Melanocyte of skin (primary cell): ENCODE measurements at places on chromosomes 12 and 14. TPM values are rescaled to one million over a fixed set of nuclear protein-coding genes. Genes with fewer than 3 reads are reported as not detected.

The ERO1A gene
- total RNA-seq, result 60.6 and 78.5 TPM in 2 replicates

The CEBPE gene
- not detected in 2 replicates for total RNA-seq

The BLOC1S1 gene
- total RNA-seq, result 50.5 and 53.0 TPM in 2 replicates

The NUAK1 gene
- total RNA-seq, result 0.69 and 1.5 TPM in 2 replicates

The TAS2R19 gene
- 2.4 and 6.9 TPM in 2 replicates for total RNA-seq

The CCDC196 gene
- not detected in 2 replicates for total RNA-seq

The CCDC38 gene
- under 0.01 TPM in 1 of 2 replicates, not detected in the other for total RNA-seq

The KCNA5 gene
- not detected in 2 replicates for total RNA-seq

The KRT73 gene
- total RNA-seq, result not detected in 2 replicates

The PTMS gene
- 36.8 and 87.6 TPM in 2 replicates for total RNA-seq

The GPR84 gene
- total RNA-seq, result under 0.01 TPM in 1 of 2 replicates, not detected in the other

The LRIG3 gene
- total RNA-seq, result 14.7 and 27.0 TPM in 2 replicates

The POLE2 gene
- 23.9 and 28.6 TPM in 2 replicates for total RNA-seq

The ASCL1 gene
- total RNA-seq, result under 0.01 TPM in 1 of 2 replicates, not detected in the other

The SERPINA6 gene
- total RNA-seq, result not detected in 2 replicates

The DEGS2 gene
- total RNA-seq, result not detected in 2 replicates

The OTOGL gene
- total RNA-seq, result under 0.01 and 0.15 TPM in 2 replicates

The MANSC1 gene
- 3.7 TPM in 2 replicates for total RNA-seq

The DLK1 gene
- total RNA-seq, result not detected in 2 replicates

The KRT4 gene
- not detected in 2 replicates for total RNA-seq

The NID2 gene
- 1.0 and 4.7 TPM in 2 replicates for total RNA-seq

The ZC2HC1C gene
- total RNA-seq, result 0.62 and 2.7 TPM in 2 replicates

The PCNX1 gene
- total RNA-seq, result 44.0 and 49.2 TPM in 2 replicates
